ENCODE measurements at places on chromosomes 3 and 15. TPM values are rescaled to one million over a fixed set of nuclear protein-coding genes. Genes with fewer than 3 reads are reported as not detected.

GRCh38 chr3:31752305-31753049 is 219.8 kb downstream of the STT3B start:
- no peak overlapping the region for H3K4me3 ChIP-seq
- no peak overlapping the region for H3K27ac ChIP-seq
- DNase-seq = no peak
- no peaks in the 10 kb centered on the region for H3K4me1 ChIP-seq
- H3K36me3 ChIP-seq = no peaks in the 10 kb centered on the region
- H3K27me3 ChIP-seq = no peaks in the 10 kb centered on the region

DNA sequence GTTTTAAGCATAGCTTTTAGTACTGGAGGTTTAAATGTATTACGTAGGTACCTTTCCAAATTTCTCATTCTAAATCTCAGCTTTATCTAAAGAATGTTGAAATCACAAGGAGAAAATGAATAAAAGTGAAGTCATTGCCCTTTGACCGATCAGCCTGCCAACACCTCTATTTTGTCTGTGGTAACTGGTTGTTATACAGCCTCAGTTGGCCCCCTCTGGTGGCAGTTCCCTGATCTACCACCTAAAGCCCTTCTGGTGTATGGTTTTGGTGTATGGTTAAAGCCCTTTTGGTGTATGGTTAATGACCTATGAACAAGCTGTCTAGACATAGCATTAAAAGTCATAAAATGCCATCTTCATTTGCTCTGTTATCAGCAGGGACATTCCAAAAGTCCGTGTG is 378.2 kb upstream of the AZI2 start:
- H3K4me1 ChIP-seq = no peaks in the 10 kb centered on the region
- no peak for DNase-seq
- no peaks in the 10 kb centered on the region for H3K27me3 ChIP-seq
- H3K36me3 ChIP-seq = no peaks in the 10 kb centered on the region
- H3K4me3 ChIP-seq = no peak overlapping the region
- H3K27ac ChIP-seq = no peak overlapping the region

Gene ZFAND6
- 98.4 TPM for total RNA-seq

DNA sequence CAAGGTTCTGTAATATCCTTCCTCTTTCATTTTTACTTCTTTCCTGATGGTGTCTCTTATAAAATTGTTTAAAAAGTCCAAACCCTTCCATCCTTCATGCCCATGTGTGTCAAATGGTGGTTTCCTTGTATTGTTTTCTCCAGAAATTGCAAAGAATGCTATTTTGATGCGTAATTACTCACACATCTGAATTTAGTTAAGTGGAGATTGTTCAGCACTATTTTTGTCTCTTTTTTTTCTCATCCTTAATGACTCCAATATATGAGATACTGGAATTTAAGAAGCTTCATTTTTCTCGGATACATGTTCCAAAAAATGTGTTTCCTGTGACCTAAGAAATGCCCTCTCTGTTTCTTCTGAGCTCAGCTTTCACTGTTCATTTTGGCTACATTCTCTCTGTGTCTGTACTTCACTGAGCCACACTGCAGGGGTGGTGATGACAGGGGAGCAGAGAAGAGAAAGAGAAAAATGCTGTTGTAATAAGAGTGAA is 799.8 kb downstream of the DIPK2A start:
- peak; percentile 38 for DNase-seq
- peak overlapping the region; percentile 21 for H3K27ac ChIP-seq
- no peaks in the 10 kb centered on the region for H3K36me3 ChIP-seq
- H3K4me1 ChIP-seq = peaks cover 2% of the 10 kb centered on the region
